Effector CD8-positive, alpha-beta T cell (primary cell): ENCODE measurements at places on chromosomes 16 and 17.

DNA sequence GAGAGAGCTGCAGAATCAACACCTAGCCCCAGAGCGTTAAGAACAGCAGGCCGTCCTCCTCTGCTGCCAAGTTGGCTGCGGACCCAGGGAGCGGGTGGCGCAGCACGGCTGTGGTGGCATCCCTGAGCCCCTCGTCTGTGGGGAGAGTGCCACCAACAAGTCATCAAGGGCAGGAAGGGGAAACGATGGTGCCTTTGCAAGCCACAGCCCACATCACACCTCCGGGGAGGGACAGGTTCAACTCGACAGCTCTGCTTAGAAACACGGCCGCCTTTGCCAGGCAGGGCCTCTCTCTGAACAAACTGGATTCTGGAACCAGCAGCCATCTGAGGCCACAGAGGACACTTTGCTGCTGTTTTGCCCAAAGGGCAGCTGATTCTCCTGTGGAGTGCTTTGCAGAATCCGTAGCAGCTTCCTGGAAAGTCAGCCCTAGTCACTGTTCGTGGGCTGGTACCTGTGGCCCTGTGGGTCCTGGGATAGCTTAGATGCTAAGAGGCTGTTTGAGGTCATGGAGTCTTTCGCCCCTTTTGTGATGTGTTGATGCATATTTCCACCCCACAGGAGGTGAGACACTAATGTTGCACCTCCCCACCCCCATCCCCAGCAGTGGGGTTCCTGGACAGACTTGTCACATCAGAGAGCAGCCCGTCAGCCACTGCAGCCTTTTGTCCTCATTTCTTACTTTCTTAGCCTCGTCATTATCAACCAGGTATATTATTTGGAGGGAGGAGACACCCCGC is 270.6 kb downstream of the CPPED1 start:
- DNase-seq, result peak; percentile 4

- no peak for DNase-seq
Measured at GRCh38 chr17:39670746-39671145, 2.5 kb downstream of the PNMT start.

GRCh38 chr16:75461575-75461974 is 2.9 kb downstream of the TMEM170A start:
- DNase-seq, result no peak

- DNase-seq, result no peak
Measured at GRCh38 chr17:55624772-55625433, 97.8 kb downstream of the TMEM100 start.

DNA sequence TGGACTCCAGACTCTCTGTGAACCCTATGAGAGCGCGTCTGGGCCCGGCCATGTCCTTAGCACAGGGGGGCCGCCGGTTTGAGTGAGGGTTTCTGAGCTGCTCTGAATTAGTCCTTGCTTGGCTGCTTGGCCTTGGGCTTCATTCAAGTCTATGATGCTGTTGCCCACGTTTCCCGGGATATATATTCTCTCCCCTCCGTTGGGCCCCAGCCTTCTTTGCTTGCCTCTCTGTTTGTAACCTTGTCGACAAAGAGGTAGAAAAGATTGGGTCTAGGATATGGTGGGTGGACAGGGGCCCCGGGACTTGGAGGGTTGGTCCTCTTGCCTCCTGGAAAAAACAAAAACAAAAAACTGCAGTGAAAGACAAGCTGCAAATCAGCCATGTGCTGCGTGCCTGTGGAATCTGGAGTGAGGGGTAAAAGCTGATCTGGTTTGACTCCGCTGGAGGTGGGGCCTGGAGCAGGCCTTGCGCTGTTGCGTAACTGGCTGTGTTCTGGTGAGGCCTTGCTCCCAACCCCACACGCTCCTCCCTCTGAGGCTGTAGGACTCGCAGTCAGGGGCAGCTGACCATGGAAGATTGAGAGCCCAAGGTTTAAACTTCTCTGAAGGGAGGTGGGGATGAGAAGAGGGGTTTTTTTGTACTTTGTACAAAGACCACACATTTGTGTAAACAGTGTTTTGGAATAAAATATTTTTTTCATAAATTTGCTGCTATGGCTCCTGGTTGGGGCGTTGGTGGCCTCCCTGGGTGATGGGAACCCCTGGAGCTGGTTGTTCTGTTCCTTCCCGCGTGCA is 23.1 kb downstream of the STAT5A start:
- DNase-seq, result no peak

DNA sequence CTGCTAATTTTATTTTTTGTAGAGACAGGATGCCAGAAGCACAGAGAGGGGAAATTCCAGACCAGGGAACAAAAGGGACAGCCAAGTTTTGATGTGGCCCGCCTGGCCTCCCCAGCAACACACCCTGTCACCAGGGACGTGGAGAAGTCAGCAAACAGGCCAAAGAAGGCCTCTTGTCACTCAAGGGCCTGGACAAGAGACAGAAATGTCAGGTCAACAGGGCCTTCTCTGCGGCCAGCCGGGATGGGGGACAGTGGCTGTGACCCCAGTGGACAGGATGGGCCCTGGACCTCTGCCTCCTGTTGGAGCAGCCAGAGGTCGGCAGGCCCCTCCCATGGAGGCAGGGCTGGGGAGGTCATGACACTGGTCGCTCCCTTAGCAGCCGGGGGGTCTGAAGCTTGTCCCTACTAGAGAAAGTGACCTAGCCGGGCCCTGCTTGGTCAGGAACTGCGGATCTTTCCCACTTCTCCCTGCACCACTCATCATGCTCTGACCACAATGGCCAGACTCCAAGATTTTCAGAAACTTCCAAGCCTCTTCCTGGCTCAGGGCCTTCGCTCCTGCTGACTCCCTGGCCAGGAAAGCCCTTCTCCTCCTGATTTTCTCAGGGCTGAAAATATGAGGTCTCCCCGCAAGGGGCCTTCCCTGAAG is 9.2 kb upstream of the TVP23A start:
- DNase-seq, result no peak

DNA sequence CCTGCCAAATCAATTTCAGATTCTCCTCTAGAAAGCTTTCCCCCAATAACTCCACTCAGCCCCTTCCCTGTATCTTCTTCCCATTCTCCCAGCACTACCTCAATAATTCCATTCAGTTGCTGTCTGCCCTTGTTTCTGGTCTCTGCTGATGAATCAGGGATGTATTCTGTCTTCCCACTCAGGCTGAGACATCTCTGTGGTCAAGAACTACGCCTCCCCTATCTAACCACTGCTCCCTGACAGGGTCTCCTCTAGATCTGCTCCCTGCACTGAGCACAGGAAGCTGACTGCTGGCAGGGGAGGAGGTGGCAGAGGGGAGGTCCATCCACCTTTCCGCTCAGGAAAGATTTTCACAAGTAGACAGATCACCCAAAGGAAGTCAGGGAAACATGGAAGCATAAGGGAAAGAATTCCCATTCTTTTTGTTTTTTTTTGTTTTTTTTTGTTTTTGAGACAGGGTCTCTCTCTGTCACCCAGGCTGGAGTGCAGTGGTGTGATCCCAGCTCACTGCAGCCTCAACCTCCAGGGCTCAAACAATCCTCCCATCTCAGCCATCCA is 16.9 kb upstream of the SP2 start:
- DNase-seq, result no peak

DNA sequence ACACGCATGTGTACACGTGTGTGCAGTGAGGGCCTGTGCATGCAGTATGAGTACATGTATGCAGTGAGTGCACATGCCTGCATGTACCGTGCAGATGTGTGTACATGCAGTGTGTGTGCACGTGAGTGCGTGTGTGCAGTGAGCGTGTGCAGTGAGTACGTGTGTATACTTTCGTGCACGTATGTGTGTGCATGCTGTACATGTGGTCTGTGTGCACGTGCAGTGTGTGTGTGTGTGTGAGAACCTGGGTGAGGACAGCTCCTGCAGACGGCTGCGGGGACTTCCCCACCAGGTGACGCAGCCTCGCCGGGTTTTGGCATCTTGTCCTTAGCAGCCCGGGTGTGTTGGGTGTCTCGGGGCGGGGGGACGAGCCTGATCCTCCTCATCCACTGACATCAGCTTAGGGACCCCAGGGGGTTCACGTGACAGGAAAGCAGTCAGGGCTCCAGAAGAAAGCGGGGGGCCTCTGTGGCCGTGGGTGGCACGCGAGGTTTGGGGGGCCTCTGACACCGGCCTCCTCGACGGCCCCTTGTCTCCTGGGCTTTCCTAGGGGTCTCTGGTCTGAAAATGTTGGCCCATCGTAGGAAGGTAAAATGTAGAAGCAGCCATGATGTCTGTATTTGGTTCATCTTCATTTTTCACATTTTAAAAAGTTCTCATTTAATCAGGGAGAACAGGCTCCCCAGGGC is 119.6 kb upstream of the ZNF750 start:
- no peak for DNase-seq

DNA sequence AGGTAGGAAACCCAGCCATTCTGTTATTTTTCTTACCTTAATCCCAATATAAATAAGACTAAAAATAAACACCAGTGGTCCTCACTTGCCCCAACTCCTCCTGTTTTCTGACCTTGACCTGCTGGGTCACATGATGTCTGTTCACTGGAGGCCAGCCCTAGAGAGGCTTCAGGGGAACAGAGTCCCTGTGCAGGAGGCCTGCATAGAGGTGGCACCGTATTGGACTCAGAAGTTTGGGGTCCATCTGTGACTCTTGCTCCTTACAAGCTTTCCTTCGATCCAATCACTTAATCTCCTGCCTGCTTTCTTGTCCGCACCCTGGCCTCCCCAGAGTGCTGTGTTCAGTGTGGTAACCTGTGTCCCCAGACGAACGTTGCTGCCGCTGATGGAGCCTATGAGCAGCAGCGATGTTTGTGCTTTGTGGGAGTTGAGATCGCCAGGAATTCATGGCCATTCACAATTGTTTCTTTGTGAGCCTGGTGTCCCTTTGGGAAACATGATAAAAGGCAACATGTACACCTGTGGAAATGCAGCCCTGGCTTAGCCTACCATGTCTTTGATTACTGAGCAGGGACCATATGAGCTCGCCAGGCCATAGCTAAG is 4.7 kb downstream of the IGSF6 start:
- DNase-seq, result no peak

DNA sequence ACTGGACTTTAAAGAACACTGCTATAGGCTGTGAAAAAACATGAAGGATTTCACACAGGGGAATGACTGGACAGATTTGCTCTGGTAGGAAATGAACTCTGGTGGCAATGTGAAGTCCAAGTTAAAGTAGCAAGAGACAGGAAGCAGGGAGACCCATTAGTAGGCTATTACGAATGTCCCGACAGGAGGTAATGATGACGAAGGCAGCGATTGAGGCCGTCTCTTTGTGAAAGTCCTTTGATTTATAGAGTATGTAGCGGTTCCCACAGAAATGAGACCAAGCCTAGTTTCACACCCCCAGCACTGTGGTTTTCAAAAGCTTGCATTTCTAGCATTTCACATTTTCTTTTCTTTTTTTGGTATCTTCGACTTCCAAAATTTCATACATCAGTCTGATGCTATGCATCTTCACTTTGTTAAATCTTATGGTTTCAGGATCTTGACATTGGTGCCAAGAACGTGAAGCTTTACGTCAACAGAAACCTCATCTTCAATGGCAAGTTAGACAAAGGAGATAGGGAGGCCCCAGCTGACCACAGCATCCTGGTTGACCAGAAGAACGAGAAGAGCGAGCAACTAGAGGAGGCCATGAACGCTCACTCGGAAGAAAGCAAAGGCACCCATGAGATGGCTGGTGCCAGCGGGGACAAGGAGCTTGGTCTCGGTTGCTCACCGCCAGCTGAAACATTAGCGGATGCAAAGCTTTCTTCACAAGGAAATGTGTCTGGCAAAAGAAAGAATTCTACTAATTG is 189.8 kb downstream of the KATNIP start:
- DNase-seq, result no peak

GRCh38 chr17:45992175-45992574 is 6.9 kb upstream of the STH start:
- no peak for DNase-seq

DNA sequence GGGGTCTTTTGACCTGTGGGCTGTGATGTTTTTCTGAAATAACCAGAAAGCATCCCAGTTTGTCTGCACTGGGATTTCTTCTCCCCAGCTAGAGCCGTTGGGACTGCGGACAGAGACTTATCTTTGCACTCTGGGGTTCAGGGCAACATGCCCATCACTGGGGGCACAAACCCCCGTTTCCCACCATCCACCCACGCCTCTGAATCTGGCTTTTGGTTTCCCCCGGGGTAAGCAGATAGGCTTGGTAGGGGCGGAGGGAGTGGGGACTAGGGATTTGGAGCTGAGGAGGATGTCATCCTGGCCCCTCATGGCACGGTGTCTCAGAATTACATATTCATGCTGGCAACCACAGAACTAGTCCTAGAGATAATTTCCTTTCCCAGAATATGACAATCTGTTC is 68.6 kb downstream of the CCDC182 start:
- DNase-seq, result no peak

GRCh38 chr17:73489991-73490390 is 154.3 kb downstream of the SDK2 start:
- no peak for DNase-seq

DNA sequence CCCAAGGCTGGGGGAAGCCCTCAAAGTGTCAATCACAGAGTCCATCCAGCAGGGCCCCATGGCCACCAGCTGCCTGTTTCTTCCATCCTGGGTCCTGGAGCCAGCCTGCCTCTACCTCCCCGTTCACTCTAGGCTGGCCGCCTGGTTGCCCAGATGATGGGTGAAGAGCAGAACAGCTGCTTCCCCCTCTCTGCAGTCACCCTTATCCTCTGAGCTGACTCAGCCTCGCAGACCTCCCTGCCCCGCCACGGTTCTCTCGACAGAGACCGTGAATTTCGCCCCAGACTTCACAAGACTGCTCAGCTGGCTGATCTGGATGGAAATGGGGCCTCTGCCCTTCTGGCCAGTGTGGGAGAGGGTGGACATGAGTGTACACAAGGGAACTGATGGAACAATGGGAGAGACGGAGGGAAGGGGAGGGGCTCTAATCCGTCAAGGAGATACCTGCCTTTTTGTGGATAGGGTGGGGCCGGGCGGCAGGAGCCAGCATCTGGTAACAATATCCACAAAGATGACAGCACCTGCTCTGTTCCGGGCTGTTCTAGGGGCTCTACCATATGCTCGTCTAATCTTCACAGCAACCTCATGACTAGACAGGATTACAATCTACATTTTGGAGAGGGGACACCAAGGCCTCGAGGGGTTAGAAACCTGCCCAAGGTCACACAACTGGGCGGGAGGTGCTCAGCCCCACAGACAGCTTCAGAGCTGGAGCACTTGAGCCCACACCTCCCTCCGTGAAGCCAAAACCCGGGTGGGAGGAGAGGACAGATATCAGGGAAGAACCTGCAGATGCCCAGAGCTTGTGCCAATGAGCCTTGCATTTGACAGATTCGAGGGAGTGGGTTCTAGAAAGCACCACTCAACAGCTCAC is 136.0 kb downstream of the SDK2 start:
- no peak for DNase-seq

DNA sequence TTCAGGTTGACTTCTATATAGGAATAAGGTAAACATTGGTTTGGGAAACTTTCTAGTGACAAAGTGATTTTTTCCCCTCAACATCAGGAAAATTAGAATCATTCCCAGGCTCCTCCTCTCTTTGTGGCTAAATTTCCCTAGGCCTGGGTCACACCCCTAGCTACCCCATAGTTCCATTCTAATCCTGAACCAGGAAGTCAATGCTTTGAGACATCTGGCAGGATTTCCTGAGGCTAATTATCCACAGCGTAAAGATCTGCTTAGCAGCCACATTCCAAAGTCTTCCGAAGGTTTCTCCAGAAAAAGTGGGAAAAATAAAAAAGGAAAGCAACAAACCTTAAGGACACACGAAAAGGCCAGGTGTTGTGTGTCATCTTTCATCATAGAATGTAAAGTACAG is 60.3 kb upstream of the CORO6 start:
- DNase-seq, result no peak
